ENCODE measurements at places on chromosomes 13 and 19.

- DNase-seq: peak; percentile 31
Measured at GRCh38 chr13:91722267-91722884, 324.0 kb downstream of the GPC5 start.

GRCh38 chr19:58409010-58409790 lies 751 bp downstream of the ZNF584 start:
- DNase-seq: no peak

DNA sequence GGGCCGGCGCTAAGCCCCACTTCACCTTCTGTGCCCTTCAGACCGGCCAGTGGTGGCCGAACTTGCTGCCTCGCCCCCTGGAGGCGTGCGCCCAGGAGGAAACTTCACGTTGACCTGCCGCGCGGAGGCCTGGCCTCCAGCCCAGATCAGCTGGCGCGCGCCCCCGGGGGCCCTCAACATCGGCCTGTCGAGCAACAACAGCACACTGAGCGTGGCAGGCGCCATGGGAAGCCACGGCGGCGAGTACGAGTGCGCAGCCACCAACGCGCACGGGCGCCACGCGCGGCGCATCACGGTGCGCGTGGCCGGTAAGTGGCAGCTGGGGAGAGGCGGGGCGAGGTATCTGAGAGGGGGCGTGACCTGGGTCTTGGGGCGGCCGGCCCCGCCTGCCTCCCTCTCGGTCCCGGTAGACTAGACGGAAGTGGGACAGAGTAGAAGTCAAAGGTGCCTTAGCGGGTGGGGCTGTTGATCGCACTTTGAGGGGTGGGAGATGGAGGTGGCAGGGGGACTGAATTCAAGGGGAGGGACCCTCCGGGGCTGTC lies 5.6 kb downstream of the ICAM5 start:
- no peak for DNase-seq

DNA sequence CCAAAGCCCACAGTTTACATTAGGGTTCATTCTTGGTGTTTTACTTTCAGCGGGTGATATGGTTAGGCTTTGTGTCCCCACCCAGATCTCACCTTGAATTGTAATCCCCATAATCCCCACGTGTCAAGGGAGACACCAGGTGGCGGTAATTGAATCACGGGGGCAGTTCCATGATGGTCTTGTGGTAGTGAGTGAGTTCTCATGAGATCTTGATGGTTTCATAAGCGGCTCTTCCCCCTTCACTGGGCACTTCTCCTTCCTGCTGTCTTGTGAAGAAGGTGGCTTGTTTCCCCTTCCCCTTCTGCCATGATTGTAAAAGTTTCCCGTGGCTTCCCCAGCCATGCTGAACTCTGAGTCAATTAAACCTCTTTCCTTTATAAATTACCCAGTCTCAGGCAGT lies 12.0 kb downstream of the FPR2 start:
- DNase-seq: no peak

DNA sequence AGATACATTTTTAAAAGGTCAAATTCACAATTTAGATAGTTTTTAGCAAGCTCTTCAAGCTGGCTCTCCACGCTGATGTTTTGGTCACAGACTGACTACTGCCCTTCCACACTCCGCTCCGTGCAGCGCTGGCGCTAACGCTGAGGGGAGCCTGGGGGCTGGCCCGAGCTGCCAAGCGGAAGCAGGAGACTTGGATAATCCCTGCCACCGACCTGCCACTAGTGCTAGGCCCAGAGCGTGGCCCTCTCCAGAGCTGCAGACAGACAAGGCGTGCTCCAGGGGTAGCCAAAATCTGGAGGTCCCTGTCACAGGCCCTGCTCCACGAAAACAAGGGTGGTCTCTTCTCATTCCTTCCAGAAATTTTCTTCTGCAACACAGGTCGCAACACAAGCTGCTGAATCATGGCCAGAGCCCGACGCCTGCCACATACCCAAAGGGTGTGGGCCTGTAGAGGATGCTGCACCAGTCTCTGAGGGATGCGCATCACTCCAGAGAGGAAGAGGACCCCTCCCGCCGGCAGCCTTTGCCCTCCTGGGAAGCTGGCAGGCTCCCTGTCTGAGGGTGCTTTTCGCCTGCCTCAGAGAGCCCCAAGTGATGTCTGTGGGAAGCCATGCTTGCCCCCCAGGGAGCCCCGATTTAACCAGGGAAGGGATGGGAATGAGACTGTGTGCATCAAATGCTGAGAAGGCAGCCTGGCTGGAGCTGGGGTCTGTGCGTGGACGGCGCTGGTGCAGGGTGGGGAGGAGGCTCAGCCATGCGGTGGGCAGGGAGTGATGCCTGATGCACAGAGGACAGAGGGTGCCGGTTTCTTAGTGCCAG lies 21.6 kb downstream of the CAPS start:
- DNase-seq: no peak

DNA sequence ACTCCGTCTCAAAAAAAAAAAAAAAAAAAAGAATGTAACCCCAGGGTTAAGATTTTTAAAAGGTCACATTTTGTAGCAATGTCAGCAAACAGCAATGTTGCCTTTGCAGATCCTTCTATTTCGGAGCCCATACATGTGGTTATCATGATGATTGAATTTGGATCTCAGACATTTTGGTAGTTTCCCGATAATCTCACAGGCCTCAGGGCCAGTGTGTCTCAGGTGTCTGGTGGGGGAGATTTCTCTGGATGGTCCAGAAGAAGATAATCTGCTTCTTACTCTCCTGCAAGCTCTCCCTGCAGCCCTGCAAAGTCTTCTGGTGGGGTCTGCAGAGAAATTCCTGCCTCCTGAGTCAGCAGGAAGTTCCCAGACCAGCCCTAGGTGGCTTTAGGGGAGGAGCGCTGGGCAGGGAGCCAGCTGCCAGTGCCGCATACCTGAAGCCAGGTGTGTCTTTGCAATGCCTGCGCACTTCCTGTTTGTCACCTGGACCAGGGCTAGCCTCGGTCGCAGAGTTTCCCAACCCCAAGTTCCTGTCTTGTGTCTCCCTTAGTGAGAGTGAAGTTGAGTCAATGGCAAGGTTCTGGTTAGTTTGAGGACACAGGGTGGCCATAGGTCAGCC lies 1.4 kb downstream of the SH2D3A start:
- DNase-seq: no peak

DNA sequence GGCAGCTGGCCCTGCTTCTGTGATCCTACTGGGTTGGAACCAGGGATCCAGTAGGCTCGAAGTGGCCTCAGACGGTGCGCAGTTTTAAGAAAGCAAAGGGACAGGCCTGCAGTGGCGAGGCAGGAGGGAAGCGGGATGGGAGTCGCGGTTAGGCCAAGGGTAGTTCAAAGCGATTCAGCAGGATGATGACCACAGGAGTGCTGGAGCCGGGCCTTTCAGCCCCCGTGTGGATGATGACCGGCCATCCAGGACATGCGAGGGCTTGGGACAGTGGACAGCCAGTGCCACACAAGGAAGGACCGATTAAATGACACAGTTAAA lies 854 bp downstream of the RNASEH2B start:
- DNase-seq: peak; percentile 44

DNA sequence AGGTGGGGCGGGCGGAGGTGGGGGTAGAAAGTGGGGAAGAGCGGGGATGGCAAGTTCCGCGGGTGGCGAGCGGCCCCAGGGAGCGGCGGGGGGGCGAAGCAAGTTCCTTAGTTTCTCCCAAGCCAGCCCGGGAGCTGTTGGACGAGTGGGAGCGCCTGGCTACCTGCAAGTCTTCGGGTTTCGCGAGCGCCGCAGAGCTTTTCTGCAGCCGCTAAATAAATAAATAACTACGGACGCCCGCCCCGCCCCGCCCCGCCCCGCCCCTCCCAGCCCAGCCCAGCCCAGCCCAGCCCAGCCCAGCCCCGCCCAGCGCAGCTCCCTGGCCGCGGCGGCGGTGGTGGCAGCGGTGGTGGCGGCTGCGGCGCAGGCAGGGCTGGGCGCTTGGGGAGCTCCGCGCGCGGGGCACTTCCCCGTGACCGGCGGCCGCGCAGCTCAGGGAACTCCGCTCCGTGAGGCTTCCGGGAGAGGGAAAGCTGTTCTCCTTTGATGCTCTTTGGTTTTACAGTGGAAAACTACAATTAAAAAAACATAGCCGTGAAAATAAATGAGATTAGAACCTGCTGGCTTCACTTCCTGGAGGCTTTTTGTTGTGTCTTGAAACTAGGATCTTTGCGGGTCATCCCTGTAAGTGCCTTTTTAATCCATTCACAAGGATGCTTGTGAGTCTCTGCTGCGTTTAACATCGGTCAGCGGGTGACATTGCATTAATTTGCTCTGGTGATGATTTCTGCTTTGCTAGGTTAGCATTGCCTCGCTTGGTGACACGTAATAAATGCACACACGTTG lies at the start of gene UBE2L5:
TSS of gene UBE2L5 (plus strand) at position 440 of the 786 bp plus-strand sequence. CDS start 5,498 bp downstream, outside the sequence.
- peak; percentile 76 for DNase-seq

GRCh38 chr13:35744566-35745178 lies 268.2 kb upstream of the MAB21L1 start:
- DNase-seq: peak; percentile 72

- DNase-seq: no peak
Measured at GRCh38 chr13:31224963-31225559, 25.3 kb downstream of the B3GLCT start.

DNA sequence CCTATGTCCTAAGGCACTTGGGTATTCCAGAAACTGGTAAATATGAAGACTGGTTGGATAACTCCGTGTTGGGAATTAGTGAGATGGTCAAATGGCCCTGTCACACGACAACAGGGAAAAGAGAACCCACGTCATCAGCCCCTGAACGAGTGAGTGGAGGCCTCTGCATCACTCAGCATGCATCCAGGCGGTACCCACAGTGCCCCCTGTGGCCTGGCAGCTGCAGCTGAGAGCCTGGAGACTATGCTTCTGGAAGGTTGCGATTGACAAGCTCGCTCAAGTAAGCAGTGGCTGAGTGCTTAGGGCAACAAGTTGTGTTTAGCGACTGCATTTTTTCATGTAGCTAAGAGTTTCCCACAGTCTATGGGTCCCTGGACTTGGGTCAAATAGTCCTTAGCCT lies 55.9 kb downstream of the COL4A2 start:
- no peak for DNase-seq

- no peak for DNase-seq
Measured at GRCh38 chr19:35944556-35944955, 8.4 kb downstream of the LRFN3 start.

GRCh38 chr13:27425158-27425917 lies 919 bp downstream of the GTF3A start:
- DNase-seq: no peak

DNA sequence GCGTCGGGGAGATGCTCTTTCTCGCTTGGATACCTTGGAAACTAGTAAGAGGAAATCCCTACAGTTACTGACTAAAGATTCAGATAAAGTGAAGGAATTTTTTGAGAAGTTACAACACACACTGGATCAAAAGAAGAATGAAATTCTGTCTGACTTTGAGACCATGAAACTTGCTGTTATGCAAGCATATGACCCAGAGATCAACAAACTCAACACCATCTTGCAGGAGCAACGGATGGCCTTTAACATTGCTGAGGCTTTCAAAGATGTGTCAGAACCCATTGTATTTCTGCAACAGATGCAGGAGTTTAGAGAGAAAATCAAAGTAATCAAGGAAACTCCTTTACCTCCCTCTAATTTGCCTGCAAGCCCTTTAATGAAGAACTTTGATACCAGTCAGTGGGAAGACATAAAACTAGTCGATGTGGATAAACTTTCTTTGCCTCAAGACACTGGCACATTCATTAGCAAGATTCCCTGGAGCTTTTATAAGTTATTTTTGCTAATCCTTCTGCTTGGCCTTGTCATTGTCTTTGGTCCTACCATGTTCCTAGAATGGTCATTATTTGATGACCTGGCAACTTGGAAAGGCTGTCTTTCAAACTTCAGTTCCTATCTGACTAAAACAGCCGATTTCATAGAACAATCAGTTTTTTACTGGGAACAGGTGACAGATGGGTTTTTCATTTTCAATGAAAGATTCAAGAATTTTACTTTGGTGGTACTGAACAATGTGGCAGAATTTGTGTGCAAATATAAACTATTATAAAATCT lies 2.7 kb upstream of the KCNRG start:
- no peak for DNase-seq

- peak; percentile 17 for DNase-seq
Measured at GRCh38 chr13:89568276-89568675, 1779.2 kb upstream of the MIR17HG start.

GRCh38 chr19:33705090-33705847 lies 83.5 kb downstream of the CHST8 start:
- no peak for DNase-seq

DNA sequence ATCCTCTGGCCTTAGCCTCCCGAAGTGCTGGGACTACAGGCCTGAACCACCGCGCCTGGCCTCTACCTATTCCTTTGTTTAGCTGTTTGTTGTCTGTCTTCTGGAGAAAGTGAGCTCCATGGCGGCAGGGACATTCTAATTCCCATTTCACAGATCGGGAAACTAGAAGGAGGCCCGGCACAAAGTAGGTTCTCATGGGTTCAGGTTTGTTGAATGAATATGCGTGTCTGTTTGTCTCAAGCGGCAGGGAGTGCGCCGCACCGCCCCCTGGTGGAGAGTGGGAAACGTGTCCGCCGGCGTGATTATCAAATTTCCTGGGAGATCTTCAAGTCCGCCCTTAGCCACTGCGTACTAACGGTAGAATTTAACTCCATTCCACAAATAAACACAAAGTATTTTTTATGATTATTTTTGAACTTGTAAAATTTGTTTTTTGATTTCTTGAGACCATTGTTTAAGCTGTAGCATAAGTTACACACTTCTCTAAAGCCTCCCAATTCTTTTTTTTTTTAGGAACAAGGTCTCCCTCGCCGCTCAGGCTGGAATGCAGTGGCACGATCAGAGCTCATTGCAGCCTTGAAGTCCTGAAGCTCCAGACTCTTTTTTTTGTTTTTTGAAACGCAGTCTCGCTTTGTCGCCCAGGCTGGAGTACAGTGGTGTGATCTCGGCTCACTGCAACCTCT lies 8.9 kb upstream of the CCDC9 start:
- peak; percentile 71 for DNase-seq

DNA sequence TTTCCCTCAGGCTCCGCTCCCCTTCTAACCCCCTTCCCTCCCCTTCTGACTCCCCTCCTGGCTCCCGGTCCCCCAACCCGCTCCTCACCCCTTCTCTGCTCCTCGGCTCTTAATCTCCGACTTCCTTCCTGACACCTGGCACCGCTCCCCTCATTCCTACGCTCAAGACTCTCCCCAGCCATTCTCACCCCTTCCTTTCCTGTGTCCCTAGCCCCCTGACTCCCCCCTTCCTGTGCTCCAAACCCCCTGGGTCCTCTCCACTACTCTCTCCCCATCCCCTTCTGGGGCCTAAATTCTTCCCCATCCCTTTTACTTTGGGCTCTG lies 658 bp downstream of the CLPP start:
- DNase-seq: no peak

- peak; percentile 72 for DNase-seq
Measured at GRCh38 chr19:8575467-8575997, 1.7 kb downstream of the MYO1F start.

- no peak for DNase-seq
Measured at GRCh38 chr19:7679771-7680605, 645 bp upstream of the TRAPPC5 start.

GRCh38 chr13:113394339-113394640 lies 30.4 kb upstream of the GRTP1 start:
- no peak for DNase-seq

Data from fibroblast of skin of abdomen (primary cell).